ENCODE measurements at places on chromosomes 12 and 14.

DNA sequence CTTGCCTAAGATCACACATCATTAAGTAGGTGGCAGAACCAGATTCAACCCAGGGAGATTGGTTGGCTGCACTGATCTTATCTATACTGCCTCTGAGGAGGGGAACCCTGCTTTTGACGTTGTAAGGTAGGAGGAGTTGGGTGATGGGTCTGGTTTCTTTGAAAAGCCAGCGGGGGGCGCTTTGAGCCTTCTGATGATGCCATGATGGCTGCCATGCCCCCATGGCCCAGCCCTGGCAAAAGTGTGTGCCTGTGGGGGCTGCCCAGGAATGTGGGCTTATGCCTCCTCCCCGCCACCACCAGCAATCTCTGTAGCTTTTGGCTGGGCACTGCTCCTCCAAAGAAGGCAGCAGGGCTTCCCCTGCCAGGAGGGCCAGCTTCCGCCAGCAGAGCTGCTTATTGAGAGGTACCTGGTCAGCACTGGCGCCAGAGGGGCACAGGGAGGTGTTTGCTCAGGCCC lies 224.3 kb downstream of the SLC41A2 start:
- DNase-seq = peak; percentile 51

GRCh38 chr14:106792543-106792942 lies 1266.2 kb downstream of the TMEM121 start:
- DNase-seq = no peak

- DNase-seq = no peak
These were observed 41.7 kb downstream of the NUAK1 start for GRCh38 chr12:106097011-106097410.

DNA sequence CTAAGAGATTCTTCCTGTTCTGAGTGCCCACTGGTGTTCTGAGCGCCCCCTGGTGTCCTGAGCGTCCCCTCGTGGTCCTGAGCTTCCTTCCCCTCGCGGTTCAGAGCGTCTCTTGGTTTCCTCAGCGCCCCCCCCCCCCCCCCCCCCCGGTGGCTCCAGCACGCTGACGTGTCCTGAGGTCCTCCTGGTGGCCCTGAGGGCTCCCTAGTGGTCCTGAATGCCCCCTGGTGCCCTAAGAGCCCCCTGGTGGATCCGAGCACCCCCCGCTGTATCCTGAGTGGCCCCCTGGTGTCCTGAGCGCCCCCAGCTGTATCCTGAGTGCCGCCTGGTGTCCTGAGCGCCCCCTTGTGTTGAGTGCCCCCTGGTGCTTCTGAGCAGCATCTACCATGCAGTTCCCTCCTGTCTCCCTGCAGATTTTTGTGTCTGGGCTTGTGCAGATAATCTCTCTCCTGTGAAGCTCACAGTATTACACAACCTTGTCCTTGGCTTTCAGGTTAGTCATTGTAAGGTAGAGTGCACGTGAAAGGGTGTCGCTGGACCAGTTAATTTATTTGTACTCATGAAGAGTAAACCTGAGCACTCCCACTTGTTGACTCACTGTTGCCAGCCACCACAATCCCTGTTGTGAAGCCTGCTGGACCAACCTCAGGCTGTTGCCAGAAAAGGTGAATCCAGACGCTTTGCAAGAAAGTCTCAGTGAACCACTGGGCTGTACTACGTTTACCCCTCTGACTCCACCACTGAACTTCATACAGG lies 1168.4 kb downstream of the TMEM121 start:
- DNase-seq = peak; percentile 86

- no peak for DNase-seq
These were observed 33.0 kb downstream of the P2RX2 start for GRCh38 chr12:132651444-132652100.

DNA sequence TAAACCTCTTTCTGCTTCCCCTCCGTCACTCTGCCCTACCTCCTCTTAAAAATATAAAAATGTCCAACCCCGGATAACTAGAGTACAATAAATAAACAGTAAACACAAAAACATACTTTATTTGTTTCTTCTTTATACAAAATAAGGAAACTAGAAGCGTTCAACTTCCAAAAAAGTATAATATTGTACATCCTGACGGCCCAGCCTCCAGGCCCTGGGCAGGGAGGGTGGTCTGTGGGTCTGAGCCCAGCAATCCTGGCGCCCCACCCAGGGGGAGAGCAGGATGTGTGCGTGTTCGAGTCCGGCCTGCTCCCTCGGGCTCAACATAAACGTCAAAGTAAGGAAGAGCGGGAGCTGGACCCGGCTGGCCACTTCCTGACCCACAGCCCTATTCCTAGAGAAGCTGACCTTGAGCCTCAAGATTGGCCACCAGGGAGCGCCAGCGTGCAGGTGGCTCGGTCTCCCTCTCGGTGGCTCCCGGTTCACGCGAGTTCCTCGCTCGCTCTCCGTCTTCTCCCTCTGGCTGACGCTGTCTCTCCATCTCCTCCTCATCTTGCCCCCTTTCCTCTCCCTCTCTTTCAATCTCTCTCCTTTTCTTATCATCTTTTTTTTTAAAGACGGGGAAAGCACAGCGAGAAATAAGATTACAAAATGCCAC lies 9.4 kb downstream of the LHX5 start:
- DNase-seq = peak; percentile 70

- no peak for DNase-seq
These were observed 72.6 kb downstream of the NUAK1 start for GRCh38 chr12:106066051-106066705.

GRCh38 chr12:78293059-78293686 lies 462.5 kb downstream of the NAV3 start:
- no peak for DNase-seq

GRCh38 chr12:1562813-1563407 lies 31.5 kb downstream of the FBXL14 start:
- no peak for DNase-seq

DNA sequence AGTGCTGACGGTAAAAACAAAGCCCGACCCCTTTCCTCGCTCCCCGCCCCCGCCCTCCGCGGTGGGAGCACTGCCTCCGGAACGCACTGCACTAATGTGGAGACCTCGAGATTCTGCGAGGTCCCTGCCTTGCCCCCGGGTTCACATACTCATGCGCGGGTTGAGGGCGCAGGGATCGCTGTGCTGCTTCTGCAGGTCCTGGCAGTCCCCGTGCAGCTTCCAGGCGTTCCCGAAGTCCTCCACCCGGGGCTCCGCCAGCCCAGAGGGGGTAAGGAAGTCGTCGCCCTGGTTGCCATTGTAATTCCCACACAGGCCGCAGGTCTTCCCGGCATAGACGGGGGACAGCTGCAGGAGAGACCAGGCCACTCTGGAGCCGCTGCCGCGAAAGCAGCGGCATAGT lies 66.8 kb downstream of the VWF start:
- no peak for DNase-seq

DNA sequence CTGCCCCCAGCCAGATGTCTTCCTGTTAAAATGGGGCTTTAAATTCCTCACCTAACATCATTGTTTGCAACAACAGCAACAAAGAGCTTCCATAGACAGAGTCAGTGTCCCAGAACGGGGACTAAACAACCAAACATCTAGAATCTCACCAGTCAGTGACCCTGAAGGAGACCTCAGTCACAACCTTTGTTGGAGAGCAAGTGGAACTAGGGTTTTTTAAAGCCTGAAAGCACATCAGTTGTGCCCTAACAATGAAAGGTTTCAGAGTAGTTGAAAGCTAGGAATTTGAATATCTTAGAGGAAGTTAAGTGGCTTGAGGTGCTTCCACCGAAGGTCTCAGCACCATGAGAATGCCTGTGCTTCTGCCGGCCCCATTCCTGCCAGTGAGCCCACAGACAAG lies 5.0 kb upstream of the ALDH2 start:
- no peak for DNase-seq

DNA sequence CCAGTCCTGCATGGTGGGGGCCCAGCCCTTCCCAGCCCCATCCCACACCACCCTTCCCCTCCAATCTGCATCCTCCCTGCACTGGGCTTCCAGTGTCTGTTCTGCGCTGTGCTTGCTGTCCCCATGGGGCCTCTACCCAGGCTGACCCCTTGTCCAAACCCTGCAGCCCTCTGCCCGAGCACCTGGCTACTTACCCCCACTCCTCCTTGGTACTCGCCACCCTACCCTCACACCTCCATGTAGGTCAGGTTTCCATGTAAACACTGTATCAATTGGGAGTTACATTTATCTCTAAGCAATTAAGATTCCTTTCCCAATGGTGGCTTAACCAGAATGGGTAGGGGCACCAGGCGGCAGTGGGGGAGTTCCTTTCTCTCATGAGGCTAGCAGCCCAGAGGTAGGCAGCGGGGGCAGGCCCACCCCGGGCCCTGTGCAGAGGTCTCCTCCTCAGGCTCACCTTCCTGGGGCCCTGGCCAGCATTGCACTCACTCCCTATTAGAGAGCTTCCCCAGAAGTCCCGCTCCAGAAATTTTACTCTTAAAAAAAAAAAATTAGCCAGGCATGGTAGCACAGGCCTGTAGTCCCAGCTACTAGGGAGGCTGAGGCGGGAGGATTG lies 76.6 kb upstream of the CCND2 start:
- DNase-seq = no peak

- DNase-seq = no peak
These were observed 105.6 kb downstream of the KSR2 start for GRCh38 chr12:117863002-117863709.

DNA sequence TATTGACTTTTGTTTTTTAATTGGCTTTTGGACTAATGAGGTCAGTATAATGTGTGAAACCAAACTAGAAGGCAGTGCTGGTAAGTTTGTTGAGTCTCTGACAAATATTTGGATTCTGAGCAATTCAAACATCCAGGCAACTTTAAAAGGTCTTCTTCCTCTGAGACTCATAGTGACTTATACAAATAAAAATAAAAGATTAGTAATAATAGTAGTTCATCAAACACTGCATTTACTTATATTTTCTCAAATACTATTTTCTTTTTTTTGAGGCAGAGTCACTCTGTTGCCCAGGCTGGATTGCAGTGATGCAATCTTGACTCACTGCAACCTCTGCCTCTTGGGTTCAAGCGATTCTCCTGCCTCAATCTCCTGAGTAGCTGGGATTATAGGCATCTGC lies 337.9 kb downstream of the DAD1 start:
- DNase-seq = no peak

DNA sequence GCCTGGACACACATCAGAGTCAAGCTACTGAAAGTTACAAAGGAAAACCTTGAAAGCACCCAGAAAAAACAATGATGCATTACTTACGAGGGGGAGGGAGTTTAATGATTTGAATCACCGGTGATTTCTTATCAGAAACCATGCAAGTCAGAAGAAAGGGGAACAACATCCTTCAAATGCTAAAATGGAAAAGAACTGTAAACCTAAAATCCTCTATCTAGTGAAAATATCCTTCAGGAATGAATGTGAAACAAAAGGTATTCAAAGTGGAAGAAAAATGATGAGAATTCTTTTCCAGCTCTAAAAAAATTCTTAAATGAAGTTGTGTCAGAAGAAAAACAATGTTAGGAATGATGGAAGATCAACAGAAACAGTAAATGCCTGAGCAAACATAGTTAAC lies 16.8 kb downstream of the SCAF11 start:
- no peak for DNase-seq

- no peak for DNase-seq
These were observed 751.5 kb upstream of the ALG10B start for GRCh38 chr12:37565112-37565511.

DNA sequence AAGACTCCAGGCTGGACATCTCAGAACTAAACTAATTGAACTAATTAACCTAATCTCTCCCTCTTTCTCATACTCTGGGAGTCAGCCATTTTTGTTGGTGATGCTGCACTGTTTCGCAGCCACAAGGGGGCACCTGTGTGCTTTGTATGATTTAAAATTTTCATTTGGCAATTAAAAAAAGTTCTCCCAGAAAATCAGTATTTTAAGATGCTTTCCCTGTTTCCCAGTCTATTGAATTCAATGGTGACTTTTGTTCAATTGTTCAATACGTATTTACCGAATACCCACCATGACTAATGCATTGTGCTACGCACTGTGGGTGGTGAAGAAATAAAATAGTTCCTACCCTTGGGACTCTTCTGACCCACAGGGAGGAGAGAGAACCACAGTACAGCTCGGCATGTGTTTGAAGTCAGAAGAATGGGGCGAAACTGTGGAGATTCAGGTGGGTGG lies 63.7 kb downstream of the ZNF664 start:
- peak; percentile 50 for DNase-seq

DNA sequence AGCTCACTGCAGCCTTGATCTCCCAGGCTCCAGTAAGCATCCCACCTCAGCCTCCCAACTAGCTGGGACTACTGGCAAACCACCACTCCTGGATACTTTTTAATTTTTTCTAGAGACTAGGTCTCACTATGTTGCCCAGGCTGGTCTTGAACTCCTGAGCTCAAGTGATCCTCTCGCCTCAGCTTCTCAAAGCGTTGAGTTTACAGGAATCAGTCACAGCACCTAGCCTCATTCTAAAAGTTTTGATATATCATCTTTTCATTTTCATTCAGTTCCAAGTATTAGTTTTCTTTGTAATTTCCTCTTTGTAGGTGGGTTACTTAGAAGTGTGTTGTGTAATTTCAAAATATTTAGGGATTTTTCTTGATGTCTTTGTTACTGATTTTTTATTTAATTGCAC lies 9.6 kb downstream of the CBX5 start:
- no peak for DNase-seq

- no peak for DNase-seq
These were observed 6.4 kb upstream of the SSTR1 start for GRCh38 chr14:38201137-38201828.

DNA sequence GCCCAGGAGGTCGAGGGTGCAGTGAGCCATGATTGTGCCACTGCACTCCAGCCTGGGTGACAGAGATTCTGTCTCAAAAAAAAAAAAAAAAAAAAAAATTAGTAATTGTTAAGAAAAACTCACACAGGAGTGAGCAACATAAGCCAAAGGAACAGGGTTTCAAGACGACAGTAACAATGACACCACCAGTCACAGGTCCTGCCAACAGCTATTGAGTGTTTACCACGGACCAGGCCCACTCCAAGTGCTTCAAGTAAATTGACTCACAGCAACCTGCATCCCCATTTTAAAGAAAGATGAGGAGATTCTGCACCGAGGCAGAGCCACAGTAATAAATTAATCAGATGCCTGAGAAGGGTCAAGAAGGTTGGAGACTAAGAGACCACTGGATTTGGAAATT lies 194.5 kb downstream of the DPF3 start:
- DNase-seq = no peak

DNA sequence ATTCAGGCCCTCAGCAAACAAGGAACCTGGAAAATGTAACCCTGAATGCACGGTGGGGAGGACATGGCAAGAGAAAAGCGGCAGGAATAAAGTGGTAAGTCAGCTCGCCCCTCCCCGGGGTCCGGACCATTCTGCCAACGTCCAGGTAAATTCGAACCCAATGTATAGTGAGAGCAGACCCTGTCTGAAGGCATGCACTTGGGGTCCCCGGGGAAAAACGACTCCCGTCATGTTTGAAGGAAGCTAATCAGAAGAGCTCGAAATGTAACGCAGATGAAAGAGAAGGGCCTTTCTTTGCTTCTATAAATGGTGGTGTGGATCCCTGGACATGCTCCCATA lies 193 bp downstream of the ACACB start:
- DNase-seq = no peak
